ENCODE measurements at places on chromosomes 7 and 10. TPM values are rescaled to one million over a fixed set of nuclear protein-coding genes. Genes with fewer than 3 reads are reported as not detected.

The LBX1 gene
- not detected for total RNA-seq

The CRHR2 gene
- 0.05 TPM for total RNA-seq

The SPDYE2 gene
- not detected for total RNA-seq

The TMEM196 gene
- not detected for total RNA-seq

The FFAR4 gene
- total RNA-seq = 0.13 TPM

The DNTT gene
- not detected for total RNA-seq

The LRRC4 gene
- total RNA-seq = not detected

The PDK4 gene
- 37.9 TPM for total RNA-seq

The TUBB8 gene
- total RNA-seq = 0.15 TPM

The TRIM73 gene
- total RNA-seq = 2.7 TPM

The MMD2 gene
- total RNA-seq = not detected

The SH2D4B gene
- 0.13 TPM for total RNA-seq

The EVX1 gene
- 0.19 TPM for total RNA-seq

The PRPS1L1 gene
- total RNA-seq = not detected

The SH2B2 gene
- 3.5 TPM for total RNA-seq

The CLDN12 gene
- total RNA-seq = 37.5 TPM

The EGFR gene
- 94.9 TPM for total RNA-seq

The ZNRF2 gene
- 3.9 TPM for total RNA-seq

The SEC61A2 gene
- total RNA-seq = 11.4 TPM

The CALML3 gene
- total RNA-seq = not detected

The CFAP46 gene
- total RNA-seq = 1.8 TPM

The EPHA1 gene
- not detected for total RNA-seq

The MGAM2 gene
- not detected for total RNA-seq
